Stimulated activated CD4-positive, alpha-beta T cell treated with anti-CD3 and anti-CD28 coated beads, Interleukin-15, amount 100 ng/mL, for 48 hours (primary cell): ENCODE measurements at places on chromosomes 6 and 20.

DNA sequence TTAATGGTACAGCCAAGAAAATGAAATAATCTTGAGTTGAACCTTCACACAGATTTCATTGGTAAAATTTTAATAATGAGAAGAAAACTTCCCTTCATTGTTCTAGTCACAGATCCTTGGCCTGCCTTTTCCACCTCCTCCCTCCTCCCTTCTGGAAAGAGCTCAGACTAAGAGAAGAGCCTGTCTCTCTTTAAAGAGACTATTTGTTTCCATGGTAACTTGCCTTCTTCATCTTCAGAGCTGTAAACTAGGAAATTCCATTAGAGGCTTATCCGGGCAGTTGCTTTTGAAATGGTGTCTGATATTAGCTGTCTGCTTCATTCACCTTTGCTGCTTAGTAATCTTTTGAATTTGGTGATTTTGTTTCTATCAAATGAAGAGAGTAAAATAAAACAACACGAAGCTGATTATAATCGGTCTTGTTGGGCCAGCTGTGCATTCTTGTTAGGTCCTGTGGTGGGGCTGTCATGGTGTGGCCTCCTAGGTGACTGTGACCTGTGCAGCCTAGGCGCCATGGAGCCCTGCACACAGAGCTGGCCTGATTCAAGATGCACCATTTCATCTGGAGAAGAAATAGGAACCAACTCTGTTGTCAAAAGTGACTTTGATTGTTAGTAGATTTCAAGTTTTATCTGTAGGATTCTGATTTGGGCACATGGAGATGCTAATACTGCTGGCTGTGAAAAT, 96.7 kb downstream of the MAP3K7 start:
- DNase-seq: no peak

- no peak for DNase-seq
Measured at GRCh38 chr6:87054143-87054833, 40.6 kb downstream of the CGA start.

DNA sequence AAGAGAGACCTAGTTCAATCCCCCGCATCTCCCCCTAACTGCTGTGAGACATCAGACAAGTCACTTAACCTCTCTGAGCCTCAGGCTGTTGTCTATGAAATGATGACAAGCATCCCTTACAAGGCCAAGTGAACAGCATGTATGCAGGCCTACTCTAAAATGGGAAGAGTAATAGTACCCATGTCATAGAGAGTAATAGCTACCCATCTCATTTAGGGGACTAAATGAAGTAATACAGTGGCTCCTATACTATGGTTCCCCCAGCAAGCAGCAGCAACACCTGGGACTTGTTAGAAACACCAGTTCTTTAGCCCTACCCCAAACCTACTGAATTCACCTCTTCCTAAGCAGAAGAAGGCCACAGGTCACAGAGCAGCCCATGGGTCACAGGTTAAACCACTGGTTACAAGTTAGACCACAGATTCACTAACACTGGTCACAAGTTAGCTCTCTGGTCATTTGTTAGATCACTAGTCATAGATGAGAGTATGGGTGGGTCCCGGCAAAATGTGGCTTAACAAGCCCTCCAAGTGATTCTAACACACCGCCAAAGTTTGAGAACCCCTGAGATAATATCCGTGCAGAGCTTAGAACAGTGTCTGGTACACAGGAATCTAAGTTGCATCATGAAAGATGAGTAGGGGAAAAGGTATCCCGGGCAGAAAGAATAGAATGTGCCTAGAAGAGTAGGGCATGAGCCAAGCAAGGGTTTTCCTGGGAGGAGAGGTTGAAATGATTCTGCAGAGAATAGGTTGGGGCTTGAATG, 1.4 kb downstream of the DEFB124 start:
- no peak for DNase-seq

DNA sequence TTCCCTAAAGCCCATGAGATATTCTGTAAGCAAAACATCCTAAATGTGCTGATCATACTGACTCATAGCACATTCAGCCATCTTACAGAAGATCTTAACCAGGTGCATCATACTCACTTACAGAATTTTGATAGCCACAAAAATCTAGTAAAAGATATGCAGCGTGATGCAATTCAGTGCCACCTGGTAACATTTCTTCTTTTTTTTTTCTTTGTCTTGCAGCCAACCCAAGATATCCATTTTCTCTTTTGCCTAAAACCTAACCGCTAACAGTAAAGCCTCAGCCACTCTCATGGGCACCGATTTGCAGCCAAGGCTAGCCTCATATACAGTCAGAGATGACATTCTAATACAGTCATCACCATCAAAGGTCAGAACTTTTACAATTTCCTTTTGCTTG, 293.3 kb downstream of the HACE1 start:
- no peak for DNase-seq

- DNase-seq: no peak
Measured at GRCh38 chr20:49478266-49478665, 4.2 kb downstream of the KCNB1 start.

GRCh38 chr6:20681243-20681684, 147.0 kb downstream of the CDKAL1 start:
- no peak for DNase-seq

- no peak for DNase-seq
Measured at GRCh38 chr6:29747688-29748250, 24.5 kb downstream of the HLA-F start.

DNA sequence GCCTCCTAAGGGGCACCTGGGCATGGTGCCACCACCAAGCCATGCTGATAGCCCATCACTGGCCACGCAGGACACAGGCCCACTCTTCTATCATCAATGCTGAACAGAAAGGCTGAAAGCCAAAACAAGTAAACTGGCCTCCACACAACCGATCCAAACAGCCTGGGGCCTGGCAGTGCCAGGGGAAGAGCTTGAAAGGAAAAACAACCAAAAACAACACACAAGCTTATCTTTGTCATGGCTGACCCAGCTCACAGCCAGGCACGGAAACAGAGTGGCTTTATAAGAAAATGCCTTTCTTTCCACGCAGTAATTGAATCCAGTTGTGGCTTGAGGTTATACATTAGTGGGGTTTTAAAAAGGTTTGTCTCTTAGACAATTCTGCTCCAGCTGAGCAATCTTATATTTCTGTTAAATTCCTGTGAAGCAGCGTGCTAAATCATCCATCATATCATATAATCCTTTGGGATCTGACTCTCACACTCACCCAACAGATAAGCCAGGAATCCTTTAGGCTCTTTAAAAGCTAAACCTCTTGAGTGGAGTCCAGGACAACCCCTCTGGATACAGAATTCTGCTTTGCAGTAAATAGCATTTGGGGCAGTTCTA, 65.4 kb upstream of the SLC22A16 start:
- DNase-seq: no peak

DNA sequence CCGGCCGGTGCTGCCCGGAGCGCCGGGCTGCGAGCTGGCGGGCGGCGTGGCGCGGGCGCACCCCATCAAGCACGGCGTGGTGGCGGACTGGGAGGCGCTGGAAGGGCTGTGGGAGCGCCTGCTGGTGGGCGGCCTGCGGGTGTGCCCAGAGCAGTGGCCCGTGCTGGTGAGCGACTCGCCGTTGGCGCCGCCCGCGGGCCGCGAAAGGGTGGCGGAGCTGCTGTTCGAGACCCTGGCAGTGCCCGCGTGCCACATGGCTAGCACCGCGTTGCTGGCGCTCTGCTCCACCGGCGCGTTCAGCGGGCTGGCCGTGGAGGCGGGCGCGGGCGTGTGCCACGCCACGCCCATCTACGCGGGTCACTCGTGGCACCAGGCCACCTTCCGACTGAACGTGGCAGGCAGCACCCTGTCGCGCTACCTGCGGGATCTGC, 517 bp downstream of the ACTL10 start:
- DNase-seq: no peak

- no peak for DNase-seq
Measured at GRCh38 chr20:57322476-57322875, 7.1 kb upstream of the SPO11 start.

DNA sequence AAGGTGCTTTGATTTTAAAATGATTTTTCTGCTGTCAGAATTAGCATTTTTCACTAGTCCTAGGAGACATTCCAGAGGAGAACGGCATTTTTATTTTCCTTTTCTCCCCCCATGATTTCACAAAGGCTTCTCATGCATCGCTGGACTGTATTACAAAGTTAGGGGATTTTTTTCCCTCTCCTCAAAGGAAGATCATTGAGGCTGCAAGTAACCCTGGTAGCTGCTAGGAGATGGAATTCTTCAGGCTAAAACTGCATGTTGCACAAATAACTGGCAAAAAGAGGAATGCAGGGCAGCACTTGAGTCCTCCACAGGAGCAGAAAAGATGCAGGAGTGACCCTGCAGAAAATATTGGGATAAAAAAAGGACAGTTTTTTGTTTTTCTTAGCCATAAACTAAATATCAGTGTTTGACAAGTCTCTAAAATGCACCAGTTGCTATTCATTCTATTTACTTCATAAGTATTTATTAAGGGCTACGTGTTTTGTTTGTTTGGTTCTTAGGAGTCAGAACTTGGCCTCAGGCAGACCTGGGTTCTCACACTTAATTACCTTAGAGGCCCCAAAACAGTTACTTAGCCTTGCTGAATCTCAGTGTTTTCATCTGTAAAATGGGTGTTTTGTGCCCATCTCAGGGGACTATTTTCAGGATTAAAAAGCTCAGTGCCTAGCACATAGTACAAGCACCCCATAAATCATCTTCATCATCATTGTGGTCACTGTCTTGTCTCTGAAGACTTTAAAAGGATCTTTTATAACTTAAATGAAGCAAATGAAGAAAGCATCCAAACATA, 144.5 kb upstream of the ID4 start:
- no peak for DNase-seq

- DNase-seq: no peak
Measured at GRCh38 chr6:170092826-170093225, 198.1 kb downstream of the DLL1 start.

DNA sequence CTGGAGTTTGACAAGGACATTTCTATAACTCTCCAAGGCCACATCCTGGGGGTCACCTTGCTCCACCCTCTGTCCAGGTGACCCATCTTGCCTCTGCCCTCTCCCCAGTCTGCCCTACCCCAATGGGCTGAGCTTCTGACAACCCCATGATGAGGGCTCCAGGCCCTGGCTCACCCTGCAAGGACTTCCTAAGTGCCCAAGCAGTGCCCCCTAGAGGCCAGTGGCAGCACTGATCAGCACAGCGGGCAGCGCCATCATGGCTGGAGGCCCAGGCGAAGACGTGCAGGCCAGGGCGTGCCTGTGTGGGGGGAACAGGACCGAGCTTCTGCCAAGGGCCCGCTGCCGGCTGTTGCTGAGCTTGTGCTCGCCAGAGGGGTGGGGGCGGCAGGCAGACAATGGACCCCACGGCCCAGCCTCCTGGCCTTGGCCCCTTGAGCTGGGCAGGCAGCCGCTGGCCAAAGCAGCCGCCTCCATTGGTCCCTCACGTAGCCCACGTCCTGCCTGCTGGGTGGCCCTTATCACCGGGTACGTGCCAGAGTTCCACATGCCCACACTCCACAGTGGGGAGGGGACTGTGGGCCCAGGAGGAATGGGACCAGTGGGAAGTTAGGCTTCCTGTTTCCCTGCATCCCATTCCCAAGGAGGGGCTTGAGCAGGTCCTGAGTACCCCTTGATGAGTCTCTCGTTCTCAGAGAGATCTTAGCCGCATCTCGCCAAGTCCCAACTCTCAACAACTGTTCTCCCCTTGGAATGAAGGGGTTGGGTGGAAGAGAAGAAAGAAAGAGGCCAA, 64.3 kb downstream of the MRPL14 start:
- peak; percentile 34 for DNase-seq

GRCh38 chr20:4375881-4376280, 345.8 kb upstream of the PRND start:
- no peak for DNase-seq

- DNase-seq: no peak
Measured at GRCh38 chr6:11748591-11749210, 29.9 kb downstream of the ADTRP start.

- DNase-seq: no peak
Measured at GRCh38 chr6:95515975-95516374, 61.4 kb upstream of the MANEA start.

DNA sequence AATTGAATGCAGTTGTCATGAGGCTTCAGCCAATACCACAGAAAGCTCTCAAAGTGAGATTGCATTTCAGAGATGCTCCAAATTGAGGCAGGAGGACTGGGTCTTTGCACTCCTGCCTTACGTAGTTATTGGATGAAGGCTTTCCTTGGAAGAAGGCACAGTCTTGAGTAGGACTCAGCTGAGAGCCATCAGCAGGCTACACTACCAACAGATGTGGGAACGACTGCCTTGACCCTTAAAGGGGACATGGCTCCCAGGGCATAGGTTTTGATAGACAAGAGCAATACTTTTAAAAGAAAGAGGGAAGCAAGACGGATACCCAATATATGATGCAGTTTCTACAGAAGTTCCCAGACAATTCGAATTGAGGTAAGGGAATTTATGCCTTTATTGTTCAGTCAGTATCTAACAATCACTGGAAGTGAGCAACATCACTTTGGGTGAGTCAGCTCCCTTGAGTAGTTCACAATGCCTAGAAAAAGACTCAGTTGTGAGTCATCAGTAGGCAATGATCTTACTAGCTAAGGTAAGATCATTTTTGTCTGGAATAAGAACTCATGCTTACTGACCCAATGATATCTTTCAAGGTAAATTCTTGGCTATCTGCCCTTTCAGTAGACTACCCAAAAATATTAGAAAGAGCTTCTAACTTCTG, 390.8 kb downstream of the GJA1 start:
- no peak for DNase-seq

DNA sequence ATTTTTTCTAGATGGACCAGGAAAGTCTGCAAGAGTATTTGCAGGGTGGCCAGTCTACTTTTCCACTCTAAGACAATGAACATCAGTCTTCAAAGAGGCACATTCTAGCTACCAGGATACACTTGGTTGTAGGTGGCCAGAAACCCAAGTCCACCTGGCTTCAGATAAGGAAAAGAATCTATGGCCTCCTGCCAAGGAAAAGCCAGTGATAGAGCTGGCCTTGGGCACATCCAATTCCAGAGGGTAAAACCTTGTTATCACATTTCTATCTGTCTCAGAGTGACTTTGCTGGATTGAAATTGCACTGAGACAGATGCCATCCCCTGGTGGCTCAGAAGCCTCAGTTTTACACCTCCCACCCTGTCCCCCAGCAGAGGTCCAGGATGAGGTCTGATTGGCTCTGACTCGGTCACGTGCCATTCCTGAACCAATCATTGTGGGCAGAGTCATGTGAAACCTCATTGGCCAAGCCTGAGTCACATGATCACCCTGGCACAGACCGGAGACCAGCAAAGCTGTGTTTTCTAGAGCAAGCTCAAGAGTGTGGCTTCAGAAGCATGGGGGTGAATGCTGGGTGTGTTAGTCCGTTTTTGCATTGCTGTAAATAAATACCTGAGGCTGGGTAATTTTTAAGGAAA, 497.4 kb upstream of the SULF2 start:
- no peak for DNase-seq

DNA sequence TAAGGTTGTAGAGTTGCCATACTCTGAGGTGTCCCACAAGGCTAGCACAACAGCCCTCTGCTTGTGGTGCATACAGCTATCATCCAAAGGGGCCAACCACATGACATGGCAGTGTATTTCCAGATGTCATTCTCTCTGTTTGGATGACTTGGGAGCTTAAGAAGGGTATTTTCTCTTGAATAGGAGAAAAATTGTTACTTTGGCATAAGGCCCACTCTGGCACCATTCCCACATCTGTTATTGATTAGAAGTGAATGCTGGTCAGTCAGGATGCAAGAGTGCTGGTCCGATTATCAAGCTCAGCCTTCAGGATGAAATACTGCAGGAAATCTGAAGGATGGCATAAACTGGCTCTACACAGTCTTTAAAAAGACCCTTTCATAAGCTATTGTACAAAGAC, 83.6 kb upstream of the C20orf144 start:
- DNase-seq: no peak
